CD4-positive, CD25-positive, alpha-beta regulatory T cell (primary cell): ENCODE measurements at places on chromosomes 5 and 9. TPM values are rescaled to one million over a fixed set of nuclear protein-coding genes. Genes with fewer than 3 reads are reported as not detected.

PCA3 gene
- not detected for polyA plus RNA-seq

PCSK5 gene
- 2.7 TPM for polyA plus RNA-seq

TRPM6 gene
- not detected for polyA plus RNA-seq

CD14 gene
- polyA plus RNA-seq = 1.6 TPM

LRRC70 gene
- polyA plus RNA-seq = 0.42 TPM

PCDHGA5 gene
- polyA plus RNA-seq = not detected

TAF11L8 gene
- not detected for polyA plus RNA-seq

TYRP1 gene
- polyA plus RNA-seq = not detected

FOXD4 gene
- not detected for polyA plus RNA-seq

IL13 gene
- polyA plus RNA-seq = not detected

AQP3 gene
- 411 TPM for polyA plus RNA-seq

RASGEF1C gene
- polyA plus RNA-seq = not detected

CDHR2 gene
- polyA plus RNA-seq = not detected

FAXDC2 gene
- polyA plus RNA-seq = not detected

PCDHGA8 gene
- polyA plus RNA-seq = not detected

ROPN1L gene
- polyA plus RNA-seq = 9.3 TPM

HTR1A gene
- not detected for polyA plus RNA-seq

C9orf153 gene
- polyA plus RNA-seq = not detected

CATSPER3 gene
- polyA plus RNA-seq = 1.3 TPM

KCNN2 gene
- polyA plus RNA-seq = not detected

WDR31 gene
- polyA plus RNA-seq = 0.16 TPM

NR5A1 gene
- polyA plus RNA-seq = not detected

NADK2 gene
- 7.3 TPM for polyA plus RNA-seq

POLR3G gene
- 1.2 TPM for polyA plus RNA-seq

BHMT2 gene
- polyA plus RNA-seq = not detected

IGFBPL1 gene
- polyA plus RNA-seq = not detected

TRPM3 gene
- not detected for polyA plus RNA-seq

SH3TC2 gene
- not detected for polyA plus RNA-seq

RXFP3 gene
- not detected for polyA plus RNA-seq

CAMK4 gene
- polyA plus RNA-seq = 86.0 TPM

DPYSL3 gene
- not detected for polyA plus RNA-seq

PLPPR1 gene
- polyA plus RNA-seq = not detected

WASHC1 gene
- 1.2 TPM for polyA plus RNA-seq

ANKRD31 gene
- 0.48 TPM for polyA plus RNA-seq

LRRC19 gene
- polyA plus RNA-seq = not detected

CNTFR gene
- not detected for polyA plus RNA-seq

AMACR gene
- polyA plus RNA-seq = 9.3 TPM

C5orf58 gene
- polyA plus RNA-seq = 0.84 TPM

SHISAL2B gene
- polyA plus RNA-seq = not detected

CCIN gene
- polyA plus RNA-seq = not detected

IFT74 gene
- 6.3 TPM for polyA plus RNA-seq

FGFR4 gene
- polyA plus RNA-seq = not detected

RPL35 gene
- 1,519 TPM for polyA plus RNA-seq

SREK1 gene
- polyA plus RNA-seq = 20.0 TPM

BARHL1 gene
- not detected for polyA plus RNA-seq

POU5F2 gene
- polyA plus RNA-seq = 0.14 TPM

LVRN gene
- polyA plus RNA-seq = not detected

LCN12 gene
- polyA plus RNA-seq = not detected

IFNK gene
- not detected for polyA plus RNA-seq

TGFBI gene
- polyA plus RNA-seq = 2.0 TPM

DRD1 gene
- polyA plus RNA-seq = not detected
